Kidney glomerular epithelial cell (primary cell): ENCODE measurements at places on chromosomes 12 and 14.

DNA sequence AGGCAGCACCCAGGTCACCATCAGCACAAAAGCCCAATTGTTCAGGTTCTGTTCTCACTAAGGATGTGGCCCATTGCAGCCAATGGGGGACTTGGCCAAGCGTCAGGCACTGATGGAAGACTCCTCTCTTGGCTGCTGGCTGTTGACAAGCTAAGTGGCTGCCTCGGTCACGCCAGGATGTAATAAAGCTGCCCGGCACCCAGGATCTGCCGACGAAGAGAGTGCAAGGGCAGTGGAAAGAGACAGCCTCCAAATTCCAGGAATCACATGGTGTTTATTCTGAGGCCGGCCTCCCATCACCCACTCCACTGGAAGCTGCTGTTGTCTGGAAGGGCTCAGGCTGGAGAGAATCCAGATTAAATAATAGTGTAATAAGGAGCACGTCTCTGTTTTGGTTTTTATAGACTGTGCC lies 451.8 kb upstream of the TBX3 start:
- no peak for DNase-seq

DNA sequence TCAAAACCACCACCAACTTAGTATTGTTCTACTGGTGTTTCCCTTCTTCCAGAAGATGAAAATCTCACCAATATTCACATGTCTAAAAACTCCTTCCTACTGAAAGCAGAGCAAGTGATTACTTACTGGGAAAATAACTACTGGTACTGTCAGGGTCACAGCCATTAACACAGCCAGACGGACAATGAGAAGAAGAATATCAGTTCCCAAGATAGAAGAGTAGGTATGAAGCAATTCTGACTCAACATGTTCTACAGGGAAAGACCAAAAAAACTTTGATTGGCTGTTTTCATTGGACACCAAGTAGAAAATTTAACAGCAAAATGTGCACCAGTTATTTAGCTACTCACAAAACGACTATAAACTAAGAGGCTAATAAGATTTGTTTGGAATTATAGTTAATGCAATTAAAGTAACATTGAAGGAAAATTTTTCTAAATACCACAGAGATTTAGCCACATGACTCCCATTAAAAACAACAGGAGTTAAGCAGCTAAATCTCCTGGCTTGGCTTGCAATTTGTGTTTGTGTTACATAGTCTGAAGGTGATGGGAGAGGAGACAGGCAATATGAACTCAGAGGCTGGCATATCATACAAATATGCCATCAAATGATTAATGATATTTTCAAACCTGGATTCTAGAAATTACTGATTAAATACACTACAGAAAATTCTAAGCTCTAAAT lies 9.5 kb downstream of the SLC38A2 start:
- no peak for DNase-seq

DNA sequence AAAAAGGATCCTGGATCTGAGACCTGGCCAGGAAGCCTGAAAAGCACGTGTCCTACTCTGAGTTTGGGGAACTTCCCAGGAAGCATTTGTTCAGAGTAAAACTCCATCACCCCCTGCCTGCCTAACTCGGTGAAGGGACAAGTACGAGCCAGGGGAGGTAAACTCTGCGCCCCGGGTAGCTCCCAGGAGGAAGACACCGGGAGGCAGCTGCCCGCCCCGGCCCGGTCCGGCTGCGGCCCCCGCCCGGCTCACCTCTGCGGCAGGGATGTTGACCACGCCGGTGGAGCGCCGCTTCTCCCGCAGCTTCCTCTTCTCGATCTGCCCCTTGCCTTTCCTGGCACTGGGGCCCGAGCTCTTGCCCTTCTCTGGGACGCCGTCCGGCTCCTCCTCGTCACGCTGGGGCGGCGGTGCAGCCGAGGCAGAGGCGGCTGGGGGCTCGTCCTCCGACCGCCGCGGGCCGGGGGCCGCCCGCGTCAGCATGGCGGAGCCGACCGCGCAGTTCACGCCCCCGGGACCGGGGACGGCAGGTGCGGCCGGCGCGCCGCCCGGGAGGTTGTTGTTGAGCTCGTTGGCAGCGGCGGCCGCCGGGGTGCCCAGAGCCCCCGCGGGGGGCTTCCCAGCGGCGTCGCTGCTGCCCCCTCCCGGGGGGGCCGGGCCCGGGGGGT lies 1.2 kb downstream of the PAWR start:
- DNase-seq = peak; percentile 68

DNA sequence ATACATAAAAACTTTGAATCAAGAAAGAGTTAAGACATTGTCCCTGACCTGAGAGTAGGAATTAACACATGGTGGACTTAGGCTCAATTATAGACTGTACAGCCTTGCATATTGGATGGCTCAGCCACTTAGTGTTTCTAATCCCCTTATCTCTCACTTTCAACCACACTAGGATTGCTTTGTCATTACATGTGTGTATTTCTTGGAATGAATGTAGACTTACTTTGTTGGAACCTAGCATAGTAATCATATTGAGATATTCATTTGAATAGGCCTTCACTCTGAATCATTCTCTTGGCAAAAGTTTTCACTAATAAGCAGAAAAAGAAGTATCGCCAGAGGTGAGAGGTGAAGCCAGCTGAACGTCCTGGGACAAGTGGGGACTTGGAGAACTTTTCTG lies 1973.9 kb upstream of the FLRT2 start:
- DNase-seq = no peak

DNA sequence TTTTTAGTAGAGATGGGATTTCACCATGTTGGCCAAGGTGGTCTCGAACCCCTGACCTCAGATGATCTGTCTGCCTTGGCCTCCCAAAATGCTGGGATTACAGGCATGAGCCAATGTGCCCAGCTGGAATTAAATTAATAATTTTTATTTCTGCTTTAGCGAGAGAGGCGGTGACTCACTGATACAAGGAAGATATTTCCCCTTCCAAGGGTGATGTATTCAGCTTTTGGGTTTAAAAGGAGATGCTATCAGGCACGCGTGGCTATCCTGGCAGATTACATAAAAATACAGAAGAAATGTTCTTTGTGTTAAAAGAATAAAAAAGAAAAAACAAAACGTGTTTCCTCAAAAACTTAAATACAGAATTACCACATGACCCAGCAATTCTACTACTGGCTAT lies 12.4 kb upstream of the P2RX7 start:
- no peak for DNase-seq

DNA sequence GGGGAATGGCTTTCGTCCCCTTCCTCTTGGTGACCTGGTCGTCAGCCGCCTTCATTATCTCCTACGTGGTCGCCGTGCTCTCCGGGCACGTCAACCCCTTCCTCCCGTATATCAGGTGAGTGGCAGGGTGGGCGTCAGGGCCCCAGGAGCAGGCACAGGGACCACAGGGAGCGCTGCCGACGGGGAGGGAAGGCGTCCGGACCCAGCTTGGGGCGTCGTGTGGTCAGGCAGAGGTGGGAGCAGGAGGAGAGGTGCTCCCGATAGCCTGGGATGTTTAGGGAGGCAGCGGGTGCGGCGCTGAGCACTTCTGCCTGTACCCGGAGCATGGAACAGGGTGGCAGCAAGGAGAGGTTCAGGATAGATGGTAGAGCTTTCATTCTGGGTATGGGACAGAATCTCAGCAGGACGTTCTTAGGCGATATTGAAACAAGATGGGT lies 444 bp downstream of the DRAM1 start:
- peak; percentile 71 for DNase-seq

- no peak for DNase-seq
These were observed 295.6 kb downstream of the DPF3 start for GRCh38 chr14:72598306-72598705.

- DNase-seq = no peak
These were observed 42.0 kb upstream of the PRICKLE1 start for GRCh38 chr12:42631513-42631912.

- DNase-seq = no peak
These were observed 27.9 kb upstream of the DICER1 start for GRCh38 chr14:95185033-95185766.

DNA sequence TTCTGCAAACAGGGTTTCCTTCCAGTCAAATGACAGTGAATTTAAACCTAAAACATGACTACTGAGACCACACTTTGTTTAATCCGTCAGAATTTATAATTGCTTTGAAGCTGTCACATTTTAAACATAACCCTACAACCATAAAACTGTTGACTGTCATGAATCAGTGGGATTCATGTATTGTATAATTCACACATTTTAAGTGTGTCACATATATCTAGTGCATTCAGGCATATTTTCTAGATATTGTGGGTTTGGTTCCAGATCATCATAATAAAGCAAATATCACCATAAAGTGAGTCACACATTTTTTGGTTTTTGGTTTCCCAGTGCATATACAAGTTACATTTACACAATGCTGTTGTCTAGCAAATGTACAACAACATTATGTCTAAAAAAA lies 304.4 kb downstream of the TMEM132D start:
- DNase-seq = peak; percentile 25

- peak; percentile 65 for DNase-seq
These were observed 5.3 kb downstream of the NUAK1 start for GRCh38 chr12:106133136-106134087.

DNA sequence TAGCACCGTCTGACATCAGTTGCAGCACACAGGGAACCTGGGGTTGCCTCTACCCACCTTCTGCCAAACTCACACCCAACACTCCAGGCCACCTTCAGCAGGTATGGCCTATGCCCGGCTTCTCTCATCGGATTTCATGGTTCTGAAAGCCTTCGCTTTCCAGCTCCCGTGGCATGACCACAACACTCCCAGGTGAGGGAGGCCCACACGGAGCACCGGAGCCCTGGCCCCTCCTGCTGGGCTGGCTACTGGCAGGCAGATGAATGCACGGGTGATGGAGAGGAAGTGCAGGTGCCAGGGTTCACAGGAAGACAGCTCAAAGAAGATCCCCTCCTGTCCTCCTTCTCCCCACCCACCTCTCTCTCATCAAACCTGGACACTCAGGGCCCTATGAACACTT lies 37.2 kb downstream of the CACNA2D4 start:
- DNase-seq = no peak

DNA sequence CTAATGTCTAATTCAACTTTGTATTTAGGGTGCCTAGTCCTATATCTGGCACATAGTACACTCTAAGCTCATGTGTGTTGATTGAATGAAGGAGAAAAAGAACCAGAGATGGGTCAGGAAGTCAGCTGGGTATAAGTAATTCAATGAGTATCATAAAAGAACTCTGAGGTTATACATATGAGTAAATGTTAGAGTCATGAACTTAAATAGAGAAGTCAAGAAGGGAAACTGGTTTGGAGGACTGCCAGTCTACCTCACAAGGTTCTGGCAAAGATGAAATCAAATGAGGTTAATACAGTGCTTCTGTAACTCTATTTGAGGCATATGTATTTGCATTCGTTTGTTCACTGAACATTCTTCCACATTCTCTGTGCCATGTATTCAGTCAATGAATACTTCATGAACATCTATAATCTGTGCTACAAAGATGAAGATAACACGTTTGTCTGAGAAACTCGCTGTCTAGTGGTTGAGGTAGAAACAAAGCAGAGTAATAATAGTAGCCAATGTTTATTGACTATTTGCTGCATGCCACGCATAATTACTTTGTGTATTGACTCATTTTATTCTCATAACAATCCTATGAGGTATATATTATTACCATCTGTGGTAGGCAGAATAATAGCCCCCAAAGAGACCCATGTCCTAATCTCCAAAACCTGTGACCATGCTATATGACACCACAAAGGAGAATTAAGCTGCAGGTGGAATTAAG lies 88.9 kb downstream of the PTGER2 start:
- no peak for DNase-seq

DNA sequence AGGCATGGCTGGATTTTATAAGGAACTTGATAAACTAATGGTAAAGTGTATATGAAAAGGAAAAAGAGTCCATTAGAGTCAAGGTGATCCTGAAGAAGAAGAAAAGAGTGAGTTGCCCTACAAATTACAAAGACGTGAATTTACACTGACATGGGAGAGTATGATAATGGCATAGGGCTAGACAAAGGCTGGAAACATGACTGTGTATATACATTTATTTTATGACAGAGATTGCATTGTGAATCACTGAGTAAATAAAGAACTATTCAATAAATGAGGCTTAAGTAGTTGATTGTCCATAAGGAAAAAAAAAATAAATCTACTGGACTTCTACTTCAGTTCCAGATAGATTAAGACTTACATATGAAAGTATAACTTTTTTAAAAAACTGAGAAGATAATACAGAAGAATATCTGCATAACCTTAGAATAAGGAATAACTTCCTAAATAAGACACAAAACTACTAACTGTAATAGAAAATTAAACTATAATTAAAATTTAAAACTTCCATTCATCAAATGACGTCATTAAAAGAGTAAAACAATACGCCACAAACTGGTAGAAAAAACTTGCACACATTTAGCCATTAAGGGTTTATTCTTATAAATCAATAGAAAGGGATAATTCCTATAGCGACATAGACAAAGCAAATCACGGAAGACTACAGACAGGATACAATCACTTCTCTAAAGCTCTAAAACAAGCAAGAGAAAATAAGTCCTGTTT lies 278.5 kb downstream of the NOVA1 start:
- no peak for DNase-seq

DNA sequence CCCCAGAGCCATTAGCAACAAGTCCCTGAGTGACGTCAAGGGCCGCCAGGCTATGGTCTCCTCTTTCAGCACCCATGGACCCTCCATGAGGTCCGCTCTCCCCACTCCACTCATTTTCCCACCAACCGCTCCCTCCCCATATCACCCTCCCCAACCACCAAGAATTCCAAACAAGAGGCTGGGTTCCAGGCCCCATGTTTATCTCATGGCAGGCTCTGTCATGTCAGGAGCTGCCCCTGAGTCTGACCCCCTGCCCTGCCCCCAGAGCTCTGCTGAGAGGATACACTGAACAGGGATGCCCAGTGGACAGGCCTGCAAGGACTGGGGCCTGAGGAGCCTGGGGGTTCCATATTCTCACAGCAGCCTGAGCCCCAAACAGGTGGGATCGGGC lies 21.6 kb upstream of the SMUG1 start:
- DNase-seq = no peak

GRCh38 chr12:1793426-1794210 lies 26.7 kb upstream of the LRTM2 start:
- no peak for DNase-seq

- DNase-seq = no peak
These were observed 79.4 kb downstream of the ST8SIA1 start for GRCh38 chr12:22255097-22255496.

GRCh38 chr12:90460681-90461080 lies 494.3 kb downstream of the CCER1 start:
- DNase-seq = no peak

- no peak for DNase-seq
These were observed 59.2 kb downstream of the GSC start for GRCh38 chr14:94710731-94711130.

DNA sequence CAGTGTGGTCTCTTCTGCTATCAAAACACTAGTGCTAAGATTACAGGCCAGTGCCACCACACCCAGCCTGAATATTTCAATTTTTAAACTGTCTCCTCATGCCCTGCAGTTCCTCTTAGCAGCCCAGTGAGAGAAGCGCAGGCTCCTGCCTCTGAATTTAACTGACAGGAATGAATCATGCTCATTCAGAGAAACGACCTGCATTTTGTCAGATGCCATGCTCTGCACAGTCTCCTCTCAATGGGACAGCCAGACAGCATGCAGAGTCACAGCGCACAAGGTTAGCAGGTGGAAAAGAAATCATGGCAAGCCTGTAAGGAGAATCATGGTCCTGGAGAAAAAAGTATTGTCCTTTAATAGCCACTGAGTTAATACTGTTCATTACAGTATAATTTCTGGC lies 691.0 kb upstream of the SEL1L start:
- no peak for DNase-seq

GRCh38 chr12:15049461-15050153 lies 76.8 kb downstream of the PDE6H start:
- DNase-seq = no peak
